ENCODE measurements at places on chromosomes 16 and 17.

- no peak for DNase-seq
Measured at GRCh38 chr16:88529596-88529995, 40.6 kb upstream of the ZC3H18 start.

DNA sequence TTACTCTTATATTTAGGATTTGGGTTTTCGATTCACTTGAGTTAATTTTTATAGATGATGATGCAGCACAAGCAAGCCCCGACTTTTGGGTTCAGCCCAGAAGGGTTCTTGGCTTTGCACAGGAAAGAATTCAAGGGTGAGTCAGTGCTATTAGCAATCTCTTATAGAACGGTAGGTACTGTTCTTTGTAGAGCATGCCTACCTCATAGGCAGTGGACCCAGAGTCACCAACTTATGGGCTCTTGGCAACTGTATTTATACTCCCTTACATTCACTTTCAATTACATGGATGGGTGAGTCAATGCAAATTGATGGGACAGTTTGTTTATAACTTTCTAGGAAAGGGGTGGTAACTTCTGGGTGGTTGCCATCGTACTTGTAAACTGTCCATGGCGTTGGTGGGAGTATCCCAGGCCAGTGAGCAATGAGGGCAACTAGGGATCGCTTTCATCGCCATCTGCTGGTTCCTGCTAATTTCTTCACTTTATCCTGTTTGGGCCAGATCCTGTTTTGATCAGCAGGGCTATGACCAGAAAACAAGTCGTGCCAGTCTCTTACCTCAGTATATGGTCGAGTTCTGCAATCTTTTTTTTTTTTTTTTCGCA lies 362.6 kb downstream of the CNTNAP4 start:
- no peak for DNase-seq

DNA sequence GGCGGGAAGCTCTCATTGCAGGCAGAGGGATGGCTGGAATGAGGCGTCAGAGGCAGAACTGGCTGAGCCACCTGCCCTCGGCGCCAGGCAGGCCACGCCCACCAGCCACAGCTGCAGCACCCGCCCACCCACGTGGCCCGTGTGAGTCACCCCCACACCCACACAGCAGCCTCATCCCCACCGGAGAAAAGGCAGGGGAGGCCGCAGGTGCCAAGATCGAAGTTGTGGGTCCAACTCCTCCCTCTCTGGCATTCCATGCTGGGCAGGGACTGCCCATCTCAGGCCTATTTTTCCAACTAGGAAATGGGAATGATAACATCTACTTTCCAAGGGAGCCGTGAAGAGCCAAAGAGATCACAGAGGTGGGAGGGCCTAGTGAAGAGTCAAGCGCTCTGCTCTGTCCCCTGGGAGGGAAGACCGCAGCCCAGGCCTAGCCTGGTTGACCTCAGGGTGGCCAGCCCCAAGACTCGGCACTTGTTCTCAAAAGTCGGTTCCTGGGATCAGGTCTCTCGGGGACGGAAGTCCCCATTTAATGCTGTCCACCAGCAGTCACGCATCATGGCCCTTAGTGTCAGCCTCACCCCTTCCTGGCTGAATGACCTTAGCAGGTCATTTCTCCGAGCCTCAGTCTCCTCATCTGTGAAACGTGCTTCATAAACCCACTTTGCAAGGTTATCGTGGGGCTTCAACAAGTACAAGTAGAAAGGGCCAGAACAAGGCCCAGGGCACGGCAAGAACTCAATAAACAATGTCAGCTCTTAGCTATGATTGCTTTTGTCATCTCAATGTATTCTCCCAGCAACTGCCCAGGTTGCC lies at the start of gene TRPV3:
TRPV3 (minus strand) TSS at position 45 of the 816 bp plus-strand sequence. CDS start 2,962 bp downstream, outside the sequence.
- peak; percentile 18 for DNase-seq

DNA sequence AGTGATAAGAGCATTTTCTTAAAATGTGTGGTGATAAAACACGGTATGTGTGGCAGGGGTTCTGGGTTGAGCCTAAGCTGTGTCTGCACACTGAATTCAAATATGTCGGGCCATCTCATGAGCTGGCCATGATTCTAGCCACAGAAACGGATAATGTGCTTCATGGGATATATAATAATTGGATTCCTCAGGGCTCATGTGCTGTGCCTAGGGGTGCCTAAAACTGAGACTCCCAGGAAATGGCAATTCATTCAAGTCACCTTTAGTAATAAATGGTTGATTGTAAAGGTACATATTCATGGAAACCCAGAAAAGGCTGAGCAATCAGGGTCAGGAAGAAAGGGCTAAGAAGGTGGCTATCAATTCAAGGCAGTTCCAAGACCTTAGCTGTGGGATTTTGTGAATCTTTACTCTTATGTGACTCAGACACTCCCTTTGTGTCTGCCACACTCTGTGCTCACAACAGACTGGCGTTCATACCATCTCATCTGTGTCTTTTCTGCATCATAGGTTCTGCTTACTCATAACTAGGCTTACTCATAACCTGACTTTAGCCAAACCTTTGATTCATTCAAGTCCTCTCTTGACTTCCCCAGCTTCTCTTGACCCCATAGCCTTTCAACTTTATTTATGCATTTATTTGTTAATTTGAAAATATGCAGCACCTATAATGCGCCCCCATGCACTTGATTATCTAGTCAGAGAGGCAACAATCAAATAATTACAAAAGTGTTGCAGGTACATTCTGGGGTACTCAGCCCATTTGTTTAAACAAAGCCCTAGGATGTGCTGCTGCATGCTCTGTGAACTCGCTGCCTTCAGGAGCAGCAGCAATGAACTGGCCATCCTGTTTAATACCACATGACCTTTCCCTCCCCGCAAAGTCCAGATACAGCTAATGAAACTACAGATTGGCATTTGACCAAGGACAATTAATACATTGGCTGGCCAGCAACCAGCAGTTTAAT lies 28.4 kb upstream of the MED13 start:
- DNase-seq = no peak

GRCh38 chr17:77681861-77682260 lies 276.6 kb upstream of the TNRC6C start:
- no peak for DNase-seq

DNA sequence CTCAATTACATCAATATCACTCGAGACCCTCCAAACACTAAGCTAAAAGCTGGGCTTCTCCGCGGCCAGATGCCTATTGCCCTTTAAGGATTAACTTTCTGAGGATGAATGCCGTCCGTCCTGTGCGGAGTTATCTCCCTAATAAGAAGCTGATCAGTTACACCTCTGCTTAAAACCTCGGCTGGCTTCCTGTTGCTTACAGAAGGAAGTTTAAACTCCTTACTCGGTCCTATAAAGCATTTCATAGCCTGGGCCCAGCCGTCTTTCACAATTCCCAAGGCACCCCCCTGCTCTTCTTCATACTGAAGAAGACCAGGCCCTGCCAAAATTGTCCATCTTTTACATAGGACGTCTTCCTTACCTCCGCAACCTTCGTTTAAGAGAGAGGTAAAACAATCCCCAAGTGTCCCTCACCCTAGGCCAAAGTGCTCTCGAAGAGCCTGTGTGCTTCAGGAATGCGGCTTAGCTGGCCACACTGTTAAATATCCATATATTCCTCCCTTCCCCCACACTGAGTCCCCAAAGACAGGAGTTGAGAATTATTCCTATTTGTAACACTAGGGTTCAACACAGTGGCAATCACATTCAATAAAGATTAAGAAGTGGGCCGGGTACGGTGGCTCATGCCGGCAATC lies 112.6 kb upstream of the IRX5 start:
- DNase-seq = no peak

DNA sequence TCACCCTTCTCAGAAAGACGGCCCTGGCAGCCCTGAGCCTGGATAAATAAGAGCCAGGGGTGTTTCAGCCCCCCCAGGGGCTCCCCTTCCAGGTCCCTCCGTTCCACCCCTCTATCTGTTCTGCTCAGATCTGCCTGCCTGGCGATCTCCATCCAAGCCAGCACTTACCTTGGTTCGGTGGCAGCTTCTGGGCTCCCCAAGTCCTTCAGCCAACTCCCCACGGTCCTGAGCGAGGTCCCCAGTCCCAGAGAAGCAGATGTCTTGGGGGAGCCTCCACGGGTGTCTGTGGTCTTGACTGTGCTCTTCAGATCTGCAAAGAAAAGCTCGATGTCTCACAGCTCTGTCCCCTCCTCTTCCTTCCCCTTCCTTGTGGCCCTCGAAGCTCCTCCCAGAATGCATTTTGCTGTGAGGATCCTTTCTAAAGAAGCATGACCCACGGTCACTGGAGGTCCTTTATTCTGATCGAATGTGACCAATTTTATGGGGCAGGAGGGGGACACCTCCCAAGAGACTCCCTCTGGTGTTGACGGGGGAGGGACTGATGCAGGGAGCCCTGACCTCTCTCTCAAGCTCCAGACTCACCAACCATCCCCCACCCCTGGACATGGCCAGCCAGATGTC lies at the start of gene PIK3R6:
PIK3R6 (minus strand) TSS at position 314 of the 621 bp plus-strand sequence. CDS start 17,880 bp downstream, outside the sequence.
- no peak for DNase-seq

DNA sequence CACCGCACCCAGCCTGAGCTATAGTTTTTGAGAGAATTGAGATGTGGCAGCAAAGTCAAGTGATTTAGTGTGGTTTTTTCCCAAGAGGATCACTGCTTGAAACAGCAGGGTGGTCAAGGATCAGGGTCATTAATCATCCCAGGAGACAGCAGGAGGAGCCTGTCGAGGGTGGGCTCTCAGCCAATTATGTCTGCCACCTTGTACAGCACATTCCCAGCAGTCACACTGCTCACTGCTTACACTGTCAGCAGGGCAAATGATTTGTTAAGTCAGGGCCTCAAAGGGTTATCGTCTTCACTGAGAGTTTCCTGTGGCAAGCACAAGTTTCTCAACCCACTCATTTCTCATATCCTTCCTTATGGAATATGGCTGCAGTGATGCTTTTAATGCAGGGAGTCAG lies 13.2 kb downstream of the B3GNT9 start:
- DNase-seq = no peak

DNA sequence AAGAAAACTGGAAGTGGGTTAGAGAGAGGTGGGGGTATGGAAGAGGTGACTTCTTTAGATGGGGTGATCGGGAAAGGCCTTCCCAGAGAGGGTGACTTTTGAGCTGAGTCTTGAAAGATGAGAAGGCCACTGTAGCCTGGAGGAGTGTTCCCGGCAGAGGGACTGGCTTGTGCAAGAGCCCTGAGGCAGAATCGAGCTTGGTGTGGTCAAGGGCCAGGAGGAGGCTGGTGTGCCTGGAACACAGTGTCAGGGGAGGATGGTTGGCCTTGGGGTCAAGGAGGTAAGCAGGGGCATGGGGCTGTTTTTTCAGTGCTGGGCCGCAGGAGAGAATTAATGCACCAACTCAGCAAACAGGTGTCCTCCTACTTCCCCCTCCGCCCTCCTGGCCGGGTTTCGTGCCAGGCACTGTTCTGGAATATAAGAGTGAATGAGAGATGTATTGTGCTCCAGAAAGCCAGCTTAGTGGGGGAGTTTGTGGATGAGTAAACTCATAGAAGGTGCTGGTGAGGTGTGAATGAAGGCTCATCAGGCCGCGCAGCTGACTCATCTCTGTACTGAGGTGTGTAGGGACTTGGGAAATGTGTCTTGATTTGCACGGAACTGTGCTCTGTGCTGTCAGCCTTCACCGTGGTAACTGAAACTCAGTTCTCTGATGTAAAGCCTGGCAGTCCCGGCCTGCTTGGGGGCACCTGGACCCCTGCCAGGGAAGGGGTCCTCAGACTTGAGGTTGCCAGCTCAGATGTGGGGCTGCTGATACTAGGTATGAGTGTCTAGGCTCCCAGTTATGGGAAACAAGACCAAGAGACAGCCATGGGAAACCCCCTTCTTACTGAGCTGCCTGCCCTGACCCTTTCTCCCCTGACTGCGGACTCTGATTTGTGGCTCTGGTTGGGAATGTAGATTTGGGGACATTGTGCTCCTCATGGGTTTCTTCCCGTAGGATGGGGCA lies 15.3 kb downstream of the KSR1 start:
- DNase-seq = peak; percentile 59

- peak; percentile 2 for DNase-seq
Measured at GRCh38 chr17:10875984-10876555, 38.2 kb upstream of the PIRT start.

- DNase-seq = no peak
Measured at GRCh38 chr17:34601416-34601815, 22.0 kb downstream of the TMEM132E start.

- DNase-seq = no peak
Measured at GRCh38 chr17:32827227-32827626, 49.7 kb downstream of the MYO1D start.

- DNase-seq = peak; percentile 56
Measured at GRCh38 chr17:17812211-17813054, 24.4 kb downstream of the SREBF1 start.

GRCh38 chr17:50194140-50194933 lies 7.1 kb downstream of the COL1A1 start:
- no peak for DNase-seq

DNA sequence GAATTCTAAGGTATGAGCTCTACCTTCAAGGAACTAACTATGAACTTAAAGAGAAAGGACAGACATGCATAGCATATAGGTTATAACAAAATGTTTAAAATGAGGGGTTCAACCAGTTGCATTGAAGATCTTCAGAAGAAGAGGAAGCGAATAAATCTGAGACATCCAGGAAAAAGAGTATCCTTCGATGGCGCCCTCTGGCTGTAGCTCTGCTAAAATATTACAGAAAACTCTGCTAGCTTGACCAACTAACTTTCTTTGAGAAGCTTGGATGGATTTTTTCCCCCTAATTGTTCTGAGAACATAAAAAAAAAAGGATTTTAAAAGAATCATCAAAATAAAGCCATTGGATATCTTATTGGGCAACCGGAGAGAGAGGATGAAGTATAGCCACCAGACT lies 659.9 kb upstream of the SOX9 start:
- DNase-seq = no peak

GRCh38 chr17:72972263-72972951 lies 120.1 kb downstream of the SLC39A11 start:
- DNase-seq = no peak

- DNase-seq = no peak
Measured at GRCh38 chr16:78365366-78365765, 265.9 kb downstream of the WWOX start.

GRCh38 chr16:23286131-23286532 lies 16.0 kb upstream of the SCNN1B start:
- no peak for DNase-seq

- no peak for DNase-seq
Measured at GRCh38 chr16:80507538-80507937, 33.3 kb upstream of the DYNLRB2 start.

- no peak for DNase-seq
Measured at GRCh38 chr17:3900646-3901045, 7.8 kb upstream of the CAMKK1 start.

GRCh38 chr17:17460038-17460437 lies 16.8 kb upstream of the MED9 start:
- no peak for DNase-seq

GRCh38 chr17:74815550-74816370 lies 39.6 kb upstream of the NAT9 start:
- no peak for DNase-seq

GRCh38 chr16:79284766-79285165 lies 315.8 kb downstream of the MAF start:
- DNase-seq = no peak

GRCh38 chr17:46869975-46870803 lies 18.8 kb downstream of the WNT9B start:
- no peak for DNase-seq

GRCh38 chr17:82804442-82805191 lies 35.2 kb downstream of the ZNF750 start:
- DNase-seq = no peak

GRCh38 chr17:81651692-81652091 lies 4.7 kb downstream of the PDE6G start:
- no peak for DNase-seq
